ENCODE measurements at places on chromosomes 13 and 19. TPM values are rescaled to one million over a fixed set of nuclear protein-coding genes. Genes with fewer than 3 reads are reported as not detected.

GRCh38 chr19:33902802-33903488, 106.3 kb downstream of the KCTD15 start:
- DNase-seq, result no peak

- no peak for DNase-seq
These were observed 418.6 kb downstream of the UQCRFS1 start for GRCh38 chr19:28794301-28794700.

DNA sequence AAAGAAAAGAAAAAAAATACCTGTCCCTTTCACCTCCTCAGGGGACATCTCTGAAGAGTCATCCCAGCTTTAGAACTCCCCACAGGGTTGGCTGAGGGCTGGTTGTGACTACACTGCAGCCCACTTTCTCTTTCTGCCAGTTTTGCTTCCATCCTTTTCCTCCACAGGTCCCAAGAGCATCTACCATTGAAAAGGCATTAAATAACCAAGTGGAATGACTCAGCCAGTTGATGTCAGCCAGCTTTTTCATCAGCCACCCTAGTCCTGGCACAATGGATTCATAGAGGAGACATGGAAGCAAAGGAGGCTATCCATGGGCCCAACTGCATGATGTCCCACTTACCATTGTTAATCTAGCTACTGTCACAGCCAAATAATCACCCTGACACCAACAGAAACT, 9.2 kb upstream of the RCBTB1 start:
- no peak for DNase-seq

- no peak for DNase-seq
These were observed 206.3 kb downstream of the FOXO1 start for GRCh38 chr13:40460116-40460515.

DNA sequence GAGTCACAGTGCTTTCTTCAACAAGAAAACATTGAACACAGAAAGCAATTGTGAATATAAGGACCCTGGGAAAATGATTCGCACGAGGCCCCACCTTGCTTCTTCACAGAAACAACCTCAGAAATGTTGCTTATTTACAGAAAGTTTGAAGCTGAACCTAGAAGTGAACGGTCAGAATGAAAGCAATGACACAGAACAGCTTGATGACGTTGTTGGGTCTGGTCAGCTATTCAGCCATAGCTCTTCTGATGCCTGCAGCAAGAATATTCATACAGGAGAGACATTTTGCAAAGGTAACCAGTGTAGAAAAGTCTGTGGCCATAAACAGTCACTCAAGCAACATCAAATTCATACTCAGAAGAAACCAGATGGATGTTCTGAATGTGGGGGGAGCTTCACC, 15.7 kb downstream of the ZNF175 start:
- DNase-seq, result no peak

DNA sequence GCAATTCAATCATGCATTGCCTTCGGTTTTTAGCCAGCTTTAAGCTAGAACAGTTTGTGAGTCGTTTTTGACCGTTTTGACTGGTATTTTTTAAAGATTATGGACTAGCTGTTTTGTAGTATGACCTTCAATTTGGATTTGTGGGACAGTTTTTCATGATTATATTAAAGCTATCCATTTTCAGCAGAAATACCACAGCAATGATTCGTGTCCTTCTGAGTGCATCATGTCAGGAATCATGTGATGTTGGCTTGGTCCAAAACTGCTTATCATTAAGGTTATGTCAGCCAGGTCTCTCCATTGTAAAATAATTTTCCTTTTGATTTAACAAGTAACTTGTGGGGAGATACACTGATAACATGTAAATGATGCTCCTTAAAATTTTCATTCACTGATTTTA, 229.0 kb downstream of the POSTN start:
- DNase-seq, result no peak

- DNase-seq, result no peak
These were observed 20.0 kb downstream of the UCHL3 start for GRCh38 chr13:75569576-75569975.

DNA sequence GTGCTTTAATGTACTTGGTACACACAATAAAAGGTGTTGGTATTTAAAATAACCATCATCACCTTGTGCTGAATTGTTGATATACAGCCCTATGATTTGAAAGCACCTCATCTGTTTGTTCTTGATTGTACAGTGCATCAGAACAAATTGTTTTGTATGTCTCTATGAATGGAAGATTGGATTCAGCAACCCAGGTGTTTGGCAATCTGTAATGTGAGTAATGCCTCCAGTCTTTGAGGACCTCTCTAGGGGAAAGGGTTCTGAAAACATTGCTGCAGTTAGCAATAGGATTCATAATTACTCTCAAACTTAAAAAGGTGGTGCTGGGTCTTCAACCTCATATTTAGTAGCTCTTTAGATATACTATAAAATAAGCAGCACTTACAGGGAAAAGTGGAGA, 341.8 kb downstream of the OXGR1 start:
- no peak for DNase-seq

DNA sequence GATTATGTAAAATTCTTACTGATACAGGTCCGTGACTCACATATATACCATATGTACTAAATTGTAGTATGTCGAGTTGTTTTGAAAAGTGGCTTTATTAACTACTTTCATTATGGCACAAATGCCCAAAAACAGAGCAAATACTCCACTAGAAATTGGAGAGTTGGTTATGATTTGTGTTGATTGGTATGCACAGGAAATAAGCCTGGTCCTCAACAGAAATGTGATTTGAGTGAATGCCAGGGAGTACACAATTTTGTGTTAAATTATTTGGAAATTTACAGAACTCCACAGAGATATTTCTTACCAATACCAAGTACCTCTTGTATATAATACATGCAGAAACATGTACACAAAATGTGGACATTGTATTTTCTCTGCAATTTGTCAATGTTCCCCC, 676.7 kb downstream of the PCDH9 start:
- DNase-seq, result no peak

- DNase-seq, result no peak
These were observed 58.4 kb downstream of the ADGRE1 start for GRCh38 chr19:6945733-6946132.

DNA sequence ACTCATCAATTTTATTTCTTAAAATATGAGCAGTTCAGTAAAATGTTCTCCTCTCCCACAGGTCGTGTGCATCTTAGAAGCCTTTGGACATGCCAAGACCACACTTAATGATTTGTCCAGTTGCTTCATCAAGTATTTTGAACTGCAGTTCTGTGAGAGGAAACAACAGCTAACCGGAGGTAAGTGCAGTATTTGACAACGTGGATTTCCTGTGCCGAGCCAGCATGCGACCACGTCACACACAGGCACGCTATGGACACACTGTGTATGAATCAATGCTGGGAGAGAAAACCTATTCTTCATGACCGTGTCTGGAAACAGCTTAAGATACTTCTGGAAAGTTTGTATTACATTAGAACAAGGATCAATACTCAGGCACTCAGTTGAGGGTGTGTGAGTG, 268.5 kb downstream of the MYO16 start:
- DNase-seq, result no peak

GRCh38 chr13:33917190-33917589, 99.2 kb downstream of the RFC3 start:
- DNase-seq, result no peak

GRCh38 chr19:52336791-52337381, 843 bp downstream of the ZNF610 start:
- no peak for DNase-seq

DNA sequence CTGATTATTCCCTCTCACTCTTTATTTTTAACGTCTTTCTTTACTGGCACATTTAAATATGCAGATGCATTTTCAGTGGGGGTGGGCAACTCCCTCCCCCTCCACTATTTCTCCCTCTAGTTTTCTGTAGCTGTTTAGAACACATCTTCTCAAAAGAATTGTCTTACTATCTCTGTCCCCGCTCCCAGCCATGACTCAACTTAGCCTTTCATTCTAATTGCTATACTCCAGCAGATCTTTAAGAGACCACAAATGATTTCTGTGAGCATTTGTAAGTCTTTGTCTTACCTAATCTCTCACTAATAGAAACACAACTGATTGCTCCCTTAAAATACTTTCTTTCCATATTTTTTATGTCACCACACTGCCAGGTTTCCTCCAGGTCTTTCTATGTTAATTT, 350.9 kb downstream of the SPRY2 start:
- no peak for DNase-seq

DNA sequence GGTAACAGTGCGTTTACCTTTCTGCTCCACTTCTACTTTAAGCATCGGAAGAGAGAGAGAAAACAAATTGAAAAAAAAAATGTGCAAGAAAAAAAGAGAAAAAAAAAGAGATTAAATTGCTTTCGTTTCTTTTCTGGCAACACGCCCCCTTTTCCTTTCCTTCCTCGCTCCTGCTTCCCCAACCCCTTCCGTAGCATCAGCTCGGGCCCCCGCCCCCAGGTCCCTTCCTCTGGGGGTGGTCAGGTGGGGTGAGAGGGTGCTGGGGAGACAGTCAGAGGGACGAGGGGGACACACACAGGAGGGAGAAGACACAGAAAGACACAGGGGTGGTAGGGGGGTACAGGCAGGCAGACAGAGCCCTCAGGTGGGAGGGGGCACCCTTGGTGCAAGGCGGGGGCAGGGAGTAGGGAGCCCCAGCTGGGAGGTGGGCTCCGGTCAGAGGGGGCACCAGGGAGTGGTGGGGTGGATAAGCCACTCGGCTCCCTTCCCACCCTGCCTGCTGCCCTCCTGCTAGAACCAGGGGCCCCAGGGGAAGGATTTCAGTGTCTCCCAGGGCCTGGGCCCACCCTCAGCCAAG, 30.7 kb upstream of the ASF1B start:
- no peak for DNase-seq

GRCh38 chr19:1850809-1851653, 2.7 kb upstream of the REXO1 start:
- no peak for DNase-seq

- DNase-seq, result no peak
These were observed 63.4 kb downstream of the SLAIN1 start for GRCh38 chr13:77760893-77761292.

DNA sequence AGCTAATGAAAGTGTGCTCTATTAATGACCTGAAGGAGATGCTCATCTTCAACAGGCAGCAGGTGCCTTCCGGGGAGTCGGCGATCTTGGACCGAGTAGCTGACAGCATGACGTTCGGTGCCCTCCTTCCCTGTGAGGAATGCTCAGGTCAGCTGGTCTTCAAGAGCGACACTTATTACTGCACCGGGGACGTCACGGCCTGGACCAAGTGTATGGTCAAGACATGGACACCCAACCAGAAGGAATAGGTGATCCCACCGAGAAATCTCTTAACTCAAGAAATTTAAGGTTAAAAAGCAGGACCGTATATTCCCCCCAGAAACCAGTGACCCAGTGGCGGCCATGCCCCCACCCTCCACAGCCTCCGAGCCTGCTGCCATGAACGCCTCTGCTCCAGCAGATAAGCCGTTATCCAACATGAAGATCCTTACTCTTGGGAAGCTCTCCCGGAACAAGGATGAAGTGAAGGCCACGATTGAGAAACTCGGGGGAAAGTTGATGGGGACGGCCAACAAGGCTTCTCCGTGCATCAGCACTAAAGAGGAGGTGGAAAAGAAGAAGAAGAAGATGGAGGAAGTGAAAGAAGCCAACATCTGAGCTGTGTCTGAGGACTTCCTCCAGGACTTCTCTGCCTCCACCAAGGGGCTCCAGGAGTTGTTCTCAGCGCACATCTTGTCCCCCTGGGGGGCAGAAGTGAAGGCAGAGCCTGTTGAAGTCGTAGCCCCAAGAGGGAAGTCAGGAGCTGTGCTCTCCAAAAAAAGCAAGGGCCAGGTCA, 22.8 kb upstream of the ANKRD10 start:
- no peak for DNase-seq

Gene ZNF98
- total RNA-seq, result 0.92 TPM

Gene NKPD1
- 0.37 TPM for total RNA-seq

Gene TMEM143
- 24.8 TPM for total RNA-seq

Gene C19orf85
- 0.73 TPM for total RNA-seq

Gene CLEC17A
- not detected for total RNA-seq

Gene ADGRE3
- not detected for total RNA-seq

Gene CRB3
- 36.4 TPM for total RNA-seq

Gene KLK12
- total RNA-seq, result not detected

Gene PABPC3
- total RNA-seq, result 0.39 TPM

Gene PRKCG
- total RNA-seq, result 5.9 TPM

Gene FXYD7
- total RNA-seq, result not detected

Gene KIR2DL3
- total RNA-seq, result not detected

Gene C5AR2
- not detected for total RNA-seq

Gene GJA3
- total RNA-seq, result not detected

Gene GAS6
- total RNA-seq, result 92.9 TPM

Gene CLEC4M
- total RNA-seq, result not detected

Gene SIGLEC11
- total RNA-seq, result not detected

Data from PC-9 (cell line).